ENCODE measurements at places on chromosomes 4 and X.

GRCh38 chr4:134390319-134390718, 188.7 kb upstream of the PABPC4L start:
- DNase-seq = no peak

- no peak for DNase-seq
Measured at GRCh38 chr4:23091711-23092110, 399.0 kb downstream of the GBA3 start.

DNA sequence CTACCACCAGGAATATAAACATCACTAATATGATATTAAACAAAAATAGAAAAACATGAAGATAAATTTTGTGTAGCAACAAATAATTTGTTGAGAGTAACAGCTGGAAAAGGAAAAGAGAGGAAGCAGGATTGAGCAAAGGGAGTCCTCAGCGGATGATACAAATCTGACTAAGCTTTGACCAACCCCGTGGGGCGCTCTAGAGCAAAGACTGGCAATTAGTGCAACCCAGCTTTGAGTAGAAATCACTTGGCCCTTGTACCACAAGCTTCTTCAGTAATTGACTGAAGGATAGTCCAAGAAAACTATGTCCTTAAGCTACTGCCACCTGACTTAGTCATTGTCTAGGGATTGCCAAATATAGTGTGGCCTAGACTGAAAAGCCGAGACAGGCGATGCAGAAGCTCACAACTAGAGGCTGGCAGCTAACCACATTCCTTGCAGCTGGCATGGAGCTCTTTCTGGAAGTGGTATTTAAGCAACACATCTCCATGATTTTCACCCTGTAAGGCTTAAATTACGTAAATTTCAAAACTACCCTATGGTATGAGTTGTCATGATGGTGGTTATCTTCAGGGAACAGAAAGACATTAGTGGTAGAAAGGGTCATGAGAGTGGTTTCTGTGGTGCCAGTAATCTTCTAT, 396.0 kb downstream of the PDGFC start:
- no peak for DNase-seq

DNA sequence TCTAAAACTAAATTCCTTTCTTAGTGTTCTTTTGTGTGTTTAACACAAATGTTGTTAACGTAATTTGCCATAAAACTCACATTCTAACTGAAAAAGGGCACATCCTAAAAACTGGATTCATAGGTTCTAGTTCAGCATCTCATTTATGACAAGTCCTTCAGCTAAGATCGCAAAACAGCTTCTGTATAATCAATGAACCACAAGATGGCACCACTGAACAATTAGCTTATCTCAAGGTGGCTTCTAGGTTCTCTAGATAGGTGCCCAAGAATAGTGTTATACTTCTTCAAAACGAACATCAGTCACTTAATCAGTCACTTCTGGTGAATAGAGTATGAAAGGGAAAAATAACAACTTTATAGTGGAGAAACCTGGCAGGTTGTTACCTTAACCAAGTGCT, 54.3 kb downstream of the NRK start:
- no peak for DNase-seq

GRCh38 chrX:24375600-24376131, 15.2 kb downstream of the SUPT20HL1 start:
- DNase-seq = no peak

GRCh38 chrX:153921070-153921469, 5.0 kb downstream of the ARHGAP4 start:
- DNase-seq = no peak

DNA sequence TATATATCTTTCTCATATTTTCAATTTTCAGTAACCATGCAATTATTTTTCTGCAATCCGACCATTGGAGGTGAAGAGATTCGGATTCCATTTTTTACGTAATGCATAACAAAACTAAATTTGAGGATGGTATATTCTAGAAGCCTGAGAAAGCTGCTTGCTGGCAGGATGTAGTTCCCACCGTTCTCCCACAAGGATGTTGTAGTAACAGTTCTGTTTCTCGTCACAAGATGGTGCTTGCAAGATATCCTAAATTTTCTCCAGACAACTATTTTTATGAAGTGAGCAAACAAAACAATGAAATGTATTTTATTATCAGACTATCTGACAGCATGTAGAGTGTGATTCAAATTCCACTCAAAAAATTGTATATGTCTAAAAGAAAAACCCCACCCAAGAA, 10.7 kb downstream of the PWWP3B start:
- DNase-seq = no peak

GRCh38 chr4:8644461-8644891, 51.9 kb downstream of the CPZ start:
- DNase-seq = no peak

- no peak for DNase-seq
Measured at GRCh38 chr4:129077326-129077725, 16.0 kb downstream of the SCLT1 start.

DNA sequence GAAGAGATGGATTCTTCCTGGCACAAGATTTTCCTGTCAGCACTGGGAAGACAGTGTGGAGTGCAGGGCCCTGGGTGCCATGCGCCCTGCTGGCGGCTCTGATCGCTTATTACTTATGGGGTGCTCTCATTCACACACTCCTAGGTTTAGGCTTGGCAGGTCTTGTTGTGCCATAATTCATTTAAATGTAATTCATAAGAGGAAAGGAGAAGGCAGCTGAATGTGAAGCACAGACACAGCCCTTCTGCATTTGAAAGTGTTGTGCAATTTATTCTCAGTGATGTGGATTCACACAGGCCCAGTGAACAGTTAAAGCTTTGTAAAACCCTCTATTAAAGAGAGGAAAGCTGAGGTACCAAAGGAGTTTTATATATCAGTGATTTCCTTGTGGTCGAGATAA, 249.7 kb downstream of the C4orf33 start:
- no peak for DNase-seq

DNA sequence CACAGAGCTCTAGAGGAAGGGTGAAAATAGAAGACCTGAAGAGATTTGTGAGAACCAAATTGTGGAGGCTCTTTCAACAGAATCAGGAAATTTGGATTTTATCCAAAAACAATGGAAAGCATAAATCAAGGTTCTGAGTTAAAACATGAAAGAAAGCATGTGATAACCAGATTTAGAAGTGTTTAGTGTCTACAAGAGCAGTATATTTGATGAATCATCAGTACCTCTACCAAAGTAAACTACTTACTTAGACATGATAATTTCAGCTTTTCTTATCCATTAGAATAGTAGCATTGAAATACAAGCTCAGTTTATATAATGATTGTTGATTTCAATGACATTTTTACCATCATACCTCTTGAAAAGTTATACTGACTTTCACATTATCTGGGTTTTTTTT, 25.9 kb upstream of the INTU start:
- no peak for DNase-seq

- DNase-seq = no peak
Measured at GRCh38 chr4:155099231-155099630, 109.2 kb upstream of the NPY2R start.

All from activated CD4-positive, alpha-beta T cell treated with anti-CD3 and anti-CD28 coated beads for 48 hours (primary cell).